Right hindlimb (tissue), 1 donor: ENCODE measurements at places on chromosomes 1 and 21.

- DNase-seq = no peak
These were observed 141.4 kb downstream of the PLPP3 start for GRCh38 chr1:56437959-56438358.

- DNase-seq = no peak
These were observed 112.1 kb downstream of the OLFM3 start for GRCh38 chr1:101884621-101885020.

- DNase-seq = no peak
These were observed 18.6 kb upstream of the CEP350 start for GRCh38 chr1:179935909-179936496.

DNA sequence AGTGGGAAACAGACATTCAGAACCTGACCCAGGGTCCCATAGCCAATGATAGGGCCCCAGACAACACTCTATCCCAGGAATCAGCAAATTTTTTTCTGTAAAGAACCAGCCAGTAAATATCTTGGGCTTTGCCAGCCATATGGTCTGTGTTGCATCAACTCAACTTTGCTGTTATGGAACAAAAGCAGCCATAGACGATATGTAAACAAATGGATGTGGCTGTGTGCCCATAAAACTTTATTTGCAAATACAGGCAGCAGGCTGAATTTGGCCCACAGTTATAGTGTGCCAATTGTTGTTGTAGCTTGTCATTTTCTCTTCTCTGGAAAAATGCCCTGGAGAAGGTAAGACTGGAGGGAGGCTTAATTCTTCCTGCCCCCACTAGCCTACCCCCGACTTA, 431.1 kb upstream of the VAMP3 start:
- no peak for DNase-seq

DNA sequence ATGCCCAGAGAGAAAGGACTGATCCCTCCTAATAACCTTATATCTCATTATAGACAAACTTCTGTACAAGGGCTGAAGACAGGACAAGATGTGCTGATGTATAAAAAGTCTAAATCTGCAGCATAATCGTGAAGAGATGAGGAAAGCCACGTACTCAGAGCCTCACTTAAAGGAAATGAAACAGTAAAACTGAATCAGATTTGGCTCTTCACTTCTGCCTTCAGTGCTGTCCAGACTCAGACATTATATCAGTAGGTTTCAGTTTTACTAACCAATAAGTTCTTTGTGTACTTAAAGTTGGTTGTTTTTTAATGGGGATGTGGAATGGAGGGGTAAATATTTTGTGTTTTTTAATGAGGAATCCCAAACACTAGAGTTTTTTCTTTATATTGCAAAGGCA, 45.3 kb upstream of the RGS1 start:
- DNase-seq = no peak

GRCh38 chr1:19424651-19425570, 60.4 kb downstream of the CAPZB start:
- no peak for DNase-seq

DNA sequence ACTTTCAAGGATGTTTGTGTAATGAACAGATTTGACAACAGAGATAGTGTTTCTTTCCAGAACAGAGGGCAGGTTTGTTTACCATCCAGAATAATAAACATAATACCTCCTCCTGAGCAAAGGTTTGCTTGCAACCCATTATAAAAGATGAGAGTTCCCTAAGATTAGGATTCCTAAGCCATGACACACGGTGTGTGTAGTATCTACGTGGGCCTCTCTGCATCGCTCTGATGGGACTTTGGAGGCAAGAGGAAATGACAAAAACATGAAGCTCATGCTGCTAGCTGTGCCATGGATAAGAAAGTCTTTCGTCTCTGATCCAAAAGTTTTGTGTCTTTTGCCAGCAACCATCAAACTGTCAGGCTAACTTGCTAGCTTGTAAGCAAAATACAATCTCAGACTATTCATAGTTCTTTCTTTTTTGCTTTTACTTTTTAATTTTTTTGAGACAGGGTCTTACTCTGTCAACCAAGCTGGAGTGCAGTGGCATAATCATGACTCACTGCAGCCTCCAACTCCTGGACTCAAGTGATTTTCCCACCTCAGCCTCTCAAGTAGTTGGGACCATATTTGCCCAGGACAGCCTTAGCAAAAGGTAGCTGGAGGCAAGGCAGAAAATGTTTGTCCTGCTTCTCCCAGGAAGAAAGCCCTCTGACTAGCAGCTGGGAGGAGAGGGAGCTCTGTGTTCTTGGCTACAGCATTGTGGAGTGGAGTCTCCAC, 81.1 kb downstream of the LHX4 start:
- DNase-seq = no peak

- DNase-seq = no peak
These were observed 48.0 kb downstream of the NID1 start for GRCh38 chr1:236016782-236017400.

DNA sequence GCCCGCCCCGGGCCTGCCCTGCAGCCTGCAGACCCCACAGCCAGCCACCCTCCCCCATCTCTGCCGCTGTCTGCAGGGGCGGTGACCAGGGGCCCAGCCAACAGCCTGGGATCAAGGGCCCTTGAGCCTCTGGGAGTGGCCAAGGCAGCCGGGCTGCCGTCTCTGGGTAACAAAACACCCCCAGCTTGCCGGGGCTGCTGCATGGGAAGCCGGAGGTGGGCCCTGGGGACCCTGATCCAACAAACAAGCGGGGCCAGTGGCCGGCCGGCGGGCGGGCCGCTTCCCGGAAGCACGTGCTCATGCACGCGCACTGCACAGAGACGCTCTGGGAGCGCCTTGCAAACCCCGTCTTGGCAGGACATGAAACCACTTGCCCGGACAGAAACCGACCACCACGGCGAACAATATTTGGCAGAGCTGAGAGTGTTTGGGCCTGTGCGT, 13.2 kb downstream of the MEGF6 start:
- DNase-seq = peak; percentile 87

DNA sequence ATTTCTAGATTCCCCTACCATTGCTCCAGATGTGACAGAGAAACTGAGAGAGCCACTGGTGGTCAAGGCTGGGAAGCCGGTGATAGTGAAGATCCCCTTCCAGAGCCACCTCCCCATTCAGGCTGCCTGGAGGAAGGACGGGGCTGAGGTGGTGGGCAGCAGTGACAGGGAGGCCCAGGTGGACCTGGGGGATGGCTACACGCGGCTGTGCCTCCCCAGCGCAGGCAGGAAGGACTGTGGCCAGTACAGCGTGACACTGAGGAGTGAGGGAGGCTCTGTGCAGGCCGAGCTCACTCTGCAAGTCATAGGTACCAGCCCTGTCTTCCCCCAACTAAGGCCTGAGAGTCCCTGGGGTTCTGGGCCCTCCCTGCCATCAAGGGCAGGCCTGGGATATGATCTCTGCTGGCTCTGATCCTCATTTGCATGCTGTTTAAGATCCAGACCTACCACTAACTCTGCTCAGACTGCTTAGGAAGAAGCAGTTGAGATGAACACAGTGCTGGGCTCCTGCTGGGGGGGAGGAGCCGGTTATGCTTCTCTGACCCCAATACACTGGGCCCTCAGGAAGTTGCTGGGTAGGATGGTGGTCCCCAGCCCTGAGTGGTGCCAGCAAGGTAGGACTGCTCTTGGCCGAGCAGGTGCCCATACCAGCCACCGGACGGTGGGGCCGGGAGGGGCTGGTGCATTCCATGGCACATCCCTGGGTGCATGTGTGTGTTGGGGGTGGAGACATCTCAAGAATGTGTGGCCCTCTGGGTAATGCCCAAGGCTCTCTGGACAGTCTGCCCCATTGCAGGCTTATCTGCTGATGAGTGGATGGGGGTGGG, 25.1 kb downstream of the IGFN1 start:
- DNase-seq = no peak

- DNase-seq = no peak
These were observed 9.5 kb upstream of the B3GALNT2 start for GRCh38 chr1:235513495-235514366.

- peak; percentile 52 for DNase-seq
These were observed at the start of gene TRIM46 for GRCh38 chr1:155173478-155174323. TRIM46 (plus strand) TSS chr1:155173849; CDS start chr1:155173967, 118 bp downstream.

DNA sequence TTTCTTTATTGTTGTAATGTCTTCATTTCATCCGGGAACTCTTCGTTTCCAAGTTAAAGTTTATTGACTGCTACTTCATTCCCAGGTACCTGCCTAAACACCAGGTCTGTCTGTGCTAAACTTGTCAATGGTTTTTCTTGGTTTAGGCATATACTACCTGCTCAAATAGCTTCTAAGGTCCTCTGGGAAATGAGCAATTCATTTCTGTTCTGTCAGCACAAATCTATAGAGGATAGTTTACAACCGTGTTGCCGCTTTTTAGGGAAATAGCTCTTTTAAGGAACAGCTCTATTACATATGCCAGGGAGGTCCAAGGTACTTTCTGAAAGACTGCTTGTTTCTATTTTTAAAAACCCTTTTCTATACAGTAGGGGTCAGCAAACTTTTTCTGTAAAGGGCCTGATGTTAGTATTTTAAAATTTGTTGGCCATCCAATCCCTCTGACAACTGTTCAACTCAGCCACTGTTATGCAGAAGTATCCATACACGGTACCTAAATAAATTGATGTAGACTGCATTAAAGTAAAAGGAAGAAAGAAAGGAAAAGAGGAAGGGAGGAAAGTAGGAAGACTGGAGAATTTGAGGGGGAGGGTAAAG, 222.7 kb upstream of the PTBP2 start:
- DNase-seq = no peak

GRCh38 chr1:222828939-222829338, 14.1 kb downstream of the DISP1 start:
- no peak for DNase-seq

- no peak for DNase-seq
These were observed 5.8 kb upstream of the SPRR5 start for GRCh38 chr1:152941037-152941711.

DNA sequence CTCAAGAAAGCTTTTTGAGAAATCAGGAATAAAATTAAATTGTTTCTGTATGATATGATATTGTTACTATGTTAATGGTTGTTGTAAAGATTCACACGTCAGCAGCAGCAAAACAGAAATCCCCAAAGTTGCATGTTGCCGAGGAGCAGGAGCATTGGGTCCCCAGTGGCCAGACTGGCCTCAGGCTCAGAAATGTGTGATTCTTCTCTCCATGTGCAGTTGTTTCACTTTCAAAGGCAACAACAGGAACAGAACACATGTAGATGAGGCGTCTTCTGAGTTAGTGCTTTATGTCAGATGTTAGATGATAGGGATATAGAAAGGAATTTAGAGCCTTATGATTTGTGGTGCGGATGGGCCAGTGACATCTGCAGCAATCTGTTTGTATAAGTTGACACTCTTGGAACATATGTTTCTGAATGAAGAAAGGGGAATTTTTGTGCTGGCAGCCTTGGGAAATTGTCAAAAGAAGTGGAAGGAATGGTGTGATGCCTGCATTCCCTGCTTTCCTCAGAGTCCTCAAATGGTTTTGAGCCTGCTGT, 2.1 kb upstream of the TTLL7 start:
- no peak for DNase-seq

DNA sequence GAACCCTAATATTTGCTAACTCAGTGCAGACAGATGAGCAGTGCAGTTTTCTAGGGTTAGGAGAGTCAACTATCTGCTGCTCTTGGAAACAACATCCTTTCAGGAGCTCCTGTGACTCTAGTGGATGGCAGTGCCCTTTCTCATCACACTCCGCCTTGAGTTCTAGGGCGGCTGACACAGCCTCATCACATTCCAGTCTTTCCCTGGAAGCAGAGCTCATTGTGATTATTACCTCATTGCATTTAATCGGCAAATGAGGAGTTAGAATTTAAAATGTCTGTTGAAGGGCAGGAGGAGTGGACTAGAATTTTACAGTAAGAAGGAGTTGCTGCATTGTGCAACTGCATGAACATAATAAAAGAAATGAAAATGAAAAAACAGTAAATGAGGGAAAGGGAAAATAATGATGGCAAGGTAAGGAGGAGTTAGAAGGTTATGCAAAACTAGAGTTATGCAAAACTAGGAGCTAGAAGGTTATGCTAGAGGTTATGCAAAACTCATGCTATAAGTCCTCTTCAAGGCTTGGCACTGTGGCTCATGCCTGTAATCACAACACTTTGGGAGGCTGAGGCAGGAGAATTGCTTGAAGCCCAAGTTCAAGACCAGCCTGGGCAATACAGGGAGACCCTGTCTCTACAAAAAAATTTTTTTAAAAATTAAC, 6.9 kb upstream of the PTGFRN start:
- no peak for DNase-seq

DNA sequence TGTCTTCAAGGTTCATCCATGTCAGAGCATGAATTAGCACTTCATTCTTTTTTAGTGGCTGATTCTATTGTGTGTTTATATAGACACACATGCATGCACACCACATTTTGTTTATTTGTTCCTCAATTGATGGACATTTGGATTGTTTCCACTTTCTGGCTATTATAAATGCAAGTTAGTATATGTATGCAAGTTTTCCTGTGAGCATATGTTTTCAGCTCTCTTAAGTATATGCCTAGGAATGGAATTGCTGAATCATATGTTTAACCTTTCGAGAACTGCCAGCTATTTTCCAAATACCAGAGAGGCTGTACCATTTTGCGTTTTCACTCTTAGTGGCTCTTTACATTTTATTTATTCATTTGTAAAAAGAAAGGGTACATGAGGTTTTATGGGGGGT, 109.9 kb upstream of the KIAA1614 start:
- no peak for DNase-seq

DNA sequence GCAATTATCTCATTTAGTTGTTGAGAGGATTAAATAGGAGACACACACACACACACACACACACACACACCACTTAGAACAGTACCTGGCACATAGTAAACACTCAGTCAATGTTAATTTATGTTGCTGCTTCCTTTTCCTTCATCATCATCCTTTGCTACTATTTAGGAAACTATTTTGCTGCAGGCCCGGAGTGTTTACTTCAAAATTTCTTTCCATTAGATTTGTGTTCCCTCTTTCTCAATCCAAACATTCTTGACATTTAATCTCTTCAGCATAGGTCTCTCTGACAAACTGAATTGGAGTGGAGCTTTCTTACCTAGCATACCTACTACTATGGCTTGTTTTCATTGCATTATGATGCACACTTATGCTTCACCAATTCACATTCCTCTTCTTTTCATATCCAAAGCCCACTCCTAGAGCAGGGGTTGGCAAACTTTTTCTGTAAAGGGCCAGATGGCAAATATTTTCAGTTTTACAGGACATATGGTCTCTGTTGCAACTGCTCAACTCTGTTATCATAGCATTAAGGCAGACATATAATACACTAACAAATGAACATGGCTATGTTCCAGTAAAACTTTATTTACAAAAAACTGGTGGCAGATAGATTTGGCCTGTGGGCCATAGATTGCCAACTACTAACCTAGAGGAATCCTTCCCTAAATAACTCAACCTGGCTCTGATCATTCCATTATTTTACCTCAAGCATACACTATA, 49.5 kb downstream of the SCMH1 start:
- DNase-seq = no peak
